ENCODE measurements at places on chromosomes 6 and 20. TPM values are rescaled to one million over a fixed set of nuclear protein-coding genes. Genes with fewer than 3 reads are reported as not detected.

MICB gene
- total RNA-seq, result 6.5 TPM

PAK5 gene
- total RNA-seq, result not detected

HCK gene
- total RNA-seq, result 0.13 TPM

PRND gene
- total RNA-seq, result not detected

OGFRL1 gene
- total RNA-seq, result 4.3 TPM

SEMG2 gene
- not detected for total RNA-seq

NOX3 gene
- total RNA-seq, result not detected

TINAG gene
- total RNA-seq, result not detected

C6orf15 gene
- 0.09 TPM for total RNA-seq

ZHX3 gene
- 7.1 TPM for total RNA-seq

PTCRA gene
- total RNA-seq, result not detected

RHAG gene
- total RNA-seq, result not detected

XKR7 gene
- total RNA-seq, result 0.01 TPM

SLC25A27 gene
- total RNA-seq, result 0.32 TPM

JARID2 gene
- 11.5 TPM for total RNA-seq

PRDM13 gene
- 0.83 TPM for total RNA-seq

PKIB gene
- total RNA-seq, result 0.71 TPM

FLRT3 gene
- 1.9 TPM for total RNA-seq

APCDD1L gene
- 0.05 TPM for total RNA-seq

CASS4 gene
- total RNA-seq, result 0.12 TPM

RPS6KA2 gene
- total RNA-seq, result 0.16 TPM

CYP39A1 gene
- not detected for total RNA-seq

MRPS26 gene
- 148 TPM for total RNA-seq

SNX9 gene
- total RNA-seq, result 26.8 TPM

SLC22A16 gene
- total RNA-seq, result not detected

B3GAT2 gene
- total RNA-seq, result 0.06 TPM

C6orf141 gene
- 10.1 TPM for total RNA-seq

NFKBIL1 gene
- 12.1 TPM for total RNA-seq

PRR3 gene
- total RNA-seq, result 17.2 TPM

VSX1 gene
- total RNA-seq, result 0.99 TPM

CLIC5 gene
- total RNA-seq, result not detected

BPIFB1 gene
- 0.06 TPM for total RNA-seq

PNPLA1 gene
- total RNA-seq, result not detected

E2F3 gene
- total RNA-seq, result 10.9 TPM

KCNK16 gene
- total RNA-seq, result not detected

All from A549 treated with Hydrocortisone at 1 μM for 4 hours (cell line).